ENCODE measurements at places on chromosomes 6 and 20.

DNA sequence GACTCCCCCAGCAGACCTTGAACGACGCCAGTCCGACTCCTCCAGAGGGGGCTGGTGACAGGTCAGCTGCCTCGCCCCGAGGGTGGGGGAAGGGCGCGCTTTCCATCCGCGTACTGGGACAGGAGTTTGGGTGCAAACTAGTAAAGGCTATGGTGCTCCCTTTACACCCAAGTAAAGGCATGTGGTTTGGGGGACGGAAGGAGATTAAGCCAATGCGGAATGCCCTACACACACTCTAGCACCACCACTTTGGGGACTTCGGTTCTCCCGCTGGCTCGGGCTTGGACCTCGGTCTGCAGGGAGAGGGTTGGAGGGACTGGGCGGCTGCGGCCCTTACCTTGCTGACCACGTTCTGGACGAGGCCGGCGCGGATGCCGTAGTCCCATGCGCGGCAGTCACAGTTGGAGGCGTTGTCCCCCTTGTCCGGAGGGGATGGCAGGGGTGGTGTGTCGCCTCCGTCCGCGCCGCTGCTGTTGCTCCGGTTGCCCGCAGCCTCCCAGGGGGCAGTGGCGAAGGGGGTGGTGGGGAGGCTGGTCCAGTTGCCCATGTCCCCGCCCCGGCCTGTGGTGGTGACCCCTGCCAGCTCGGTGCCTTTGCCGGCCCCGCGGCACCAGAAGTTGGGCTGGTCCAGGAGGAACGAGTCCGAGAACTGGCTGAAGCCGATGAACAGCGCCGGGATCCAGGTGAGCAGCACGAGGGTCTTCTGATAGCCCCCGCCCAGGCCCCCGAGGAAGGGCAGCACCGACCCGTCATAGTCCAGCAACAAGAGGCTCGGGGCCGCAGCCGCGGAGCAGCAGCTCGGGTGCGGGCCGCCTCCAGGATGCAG lies 1.1 kb downstream of the SLC22A23 start:
- DNase-seq, result no peak

GRCh38 chr20:19987046-19987445 lies 30.1 kb upstream of the NAA20 start:
- no peak for DNase-seq

- DNase-seq, result no peak
These were observed 94.8 kb downstream of the MBOAT1 start for GRCh38 chr6:20117474-20117873.

DNA sequence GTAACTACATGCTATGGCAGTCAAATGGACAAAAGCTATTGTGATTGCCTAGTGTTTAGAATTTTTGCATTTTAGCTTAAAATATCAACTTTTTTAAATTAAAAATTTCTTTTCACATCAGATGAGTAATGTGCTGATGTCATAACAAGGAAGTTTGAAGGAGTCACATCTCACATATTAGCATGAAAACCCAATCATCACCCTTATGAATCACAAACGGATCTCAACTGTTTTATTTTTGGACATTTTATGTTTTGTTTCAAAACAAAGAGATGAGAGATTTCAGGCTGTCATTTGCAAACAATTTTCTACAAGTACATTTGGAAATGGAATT lies 53.6 kb upstream of the TRERF1 start:
- DNase-seq, result no peak

- no peak for DNase-seq
These were observed 16.0 kb downstream of the HLA-DPA1 start for GRCh38 chr6:33057222-33058150.

- no peak for DNase-seq
These were observed 59.9 kb downstream of the MAN1A1 start for GRCh38 chr6:119289651-119290050.

DNA sequence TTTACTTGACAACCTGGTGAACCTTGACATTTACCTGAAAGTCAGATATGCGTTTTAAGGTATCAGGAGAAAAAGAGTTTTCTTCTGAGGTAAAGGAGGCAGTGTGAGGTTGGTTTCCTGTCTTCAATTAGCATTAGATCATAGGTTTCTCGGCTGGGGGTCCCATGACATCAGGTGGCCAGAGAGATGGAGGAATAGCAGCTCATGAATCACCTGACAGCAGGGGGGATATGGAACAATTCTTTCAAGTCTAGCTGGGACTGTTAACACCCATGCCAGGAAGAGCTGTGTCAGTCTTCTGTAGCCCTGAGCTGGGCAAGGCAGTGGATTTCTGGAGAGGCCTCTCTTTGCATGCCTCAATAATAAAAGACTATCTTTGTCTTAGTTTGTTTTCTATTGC lies 108.0 kb upstream of the TMEM170B start:
- DNase-seq, result no peak

DNA sequence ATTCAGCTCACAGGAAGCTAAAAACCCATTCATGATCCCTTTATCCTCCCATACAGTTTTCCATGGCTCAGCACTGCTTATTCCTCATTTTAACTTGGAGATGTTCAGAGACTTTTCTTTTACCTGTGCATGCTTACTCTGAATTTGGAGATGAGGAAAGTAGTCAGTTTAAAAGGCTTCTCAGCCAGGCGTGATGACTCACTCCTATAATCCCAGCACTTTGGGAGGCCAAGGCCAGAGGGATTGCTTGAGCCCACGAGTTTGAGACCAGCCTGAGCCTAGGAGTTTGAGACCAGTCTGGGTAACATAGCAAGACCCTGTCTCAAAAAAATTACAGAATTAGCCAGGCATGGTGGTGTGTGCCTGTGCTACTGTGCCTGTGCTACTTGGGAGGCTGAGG lies 30.3 kb upstream of the TMEM217 start:
- no peak for DNase-seq
